Activated CD4-positive, alpha-beta T cell treated with anti-CD3 and anti-CD28 coated beads, Interleukin-2, amount 50 U/mL, for 4 hours (primary cell): ENCODE measurements at places on chromosomes 6 and 20.

DNA sequence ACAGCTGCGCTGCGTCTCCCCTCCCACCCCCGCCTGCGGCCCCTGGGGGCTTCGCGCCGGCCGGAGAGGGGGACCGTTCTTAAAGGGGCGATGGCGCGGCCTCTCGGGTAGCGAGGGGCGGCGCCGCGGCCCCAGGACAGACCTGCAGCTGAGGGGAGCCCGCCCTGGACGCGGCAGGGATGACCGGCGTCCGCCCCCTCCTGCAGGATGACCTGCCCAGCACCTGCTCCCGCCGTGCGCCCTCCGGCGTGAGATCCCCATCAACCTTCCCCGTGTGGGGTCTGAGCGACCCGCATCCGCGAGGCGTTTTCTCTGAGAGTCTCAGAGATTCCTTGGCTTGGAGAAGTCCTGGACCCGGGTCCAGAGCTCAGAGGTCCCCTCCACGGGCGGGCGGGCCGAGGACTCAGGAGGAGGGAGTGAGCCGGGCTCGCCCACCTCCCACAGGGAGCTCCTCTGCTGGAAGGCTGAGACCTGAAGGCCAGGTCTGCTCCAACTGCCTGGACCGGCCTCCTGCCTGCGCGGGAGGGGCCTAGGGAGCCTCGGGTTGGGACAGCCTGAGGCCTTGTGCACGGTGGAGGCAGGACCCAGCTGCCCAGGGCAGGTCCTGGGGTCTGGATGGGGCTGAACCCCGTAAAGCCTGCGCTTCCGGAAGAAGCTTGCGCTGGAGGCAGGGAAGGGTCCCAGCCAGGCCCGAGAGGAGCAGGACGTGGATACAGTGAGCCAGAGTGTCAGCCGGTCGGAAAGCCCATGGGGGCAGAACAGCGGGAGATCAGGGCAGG, 532 bp upstream of the NKAIN4 start:
- DNase-seq: no peak

GRCh38 chr6:33173535-33174180, 18.6 kb downstream of the COL11A2 start:
- DNase-seq: no peak

- DNase-seq: no peak
These were observed 129.8 kb downstream of the SASH1 start for GRCh38 chr6:148472171-148473105.

DNA sequence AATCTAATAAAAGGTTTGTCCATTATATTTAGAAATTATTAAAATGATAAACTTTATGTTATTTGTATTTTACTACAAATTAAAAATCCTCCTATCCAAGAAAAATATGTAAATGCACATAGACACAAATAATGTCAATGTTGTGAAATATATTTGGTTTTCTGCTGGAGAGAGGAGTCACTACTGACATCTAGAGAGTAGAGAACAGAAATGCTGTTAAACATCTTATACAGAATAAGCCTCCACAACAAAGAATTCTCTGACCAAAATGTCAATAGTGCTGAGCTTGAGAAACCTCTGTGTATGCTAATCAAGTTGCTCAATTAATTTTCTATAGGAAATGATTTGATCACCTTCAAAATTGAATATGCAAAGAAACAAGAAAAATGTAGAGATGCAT, 12.4 kb downstream of the HTR1B start:
- DNase-seq: no peak

- no peak for DNase-seq
These were observed 85.3 kb upstream of the TIAM2 start for GRCh38 chr6:154909821-154910220.

GRCh38 chr6:82376636-82377035, 13.0 kb downstream of the TPBG start:
- no peak for DNase-seq

DNA sequence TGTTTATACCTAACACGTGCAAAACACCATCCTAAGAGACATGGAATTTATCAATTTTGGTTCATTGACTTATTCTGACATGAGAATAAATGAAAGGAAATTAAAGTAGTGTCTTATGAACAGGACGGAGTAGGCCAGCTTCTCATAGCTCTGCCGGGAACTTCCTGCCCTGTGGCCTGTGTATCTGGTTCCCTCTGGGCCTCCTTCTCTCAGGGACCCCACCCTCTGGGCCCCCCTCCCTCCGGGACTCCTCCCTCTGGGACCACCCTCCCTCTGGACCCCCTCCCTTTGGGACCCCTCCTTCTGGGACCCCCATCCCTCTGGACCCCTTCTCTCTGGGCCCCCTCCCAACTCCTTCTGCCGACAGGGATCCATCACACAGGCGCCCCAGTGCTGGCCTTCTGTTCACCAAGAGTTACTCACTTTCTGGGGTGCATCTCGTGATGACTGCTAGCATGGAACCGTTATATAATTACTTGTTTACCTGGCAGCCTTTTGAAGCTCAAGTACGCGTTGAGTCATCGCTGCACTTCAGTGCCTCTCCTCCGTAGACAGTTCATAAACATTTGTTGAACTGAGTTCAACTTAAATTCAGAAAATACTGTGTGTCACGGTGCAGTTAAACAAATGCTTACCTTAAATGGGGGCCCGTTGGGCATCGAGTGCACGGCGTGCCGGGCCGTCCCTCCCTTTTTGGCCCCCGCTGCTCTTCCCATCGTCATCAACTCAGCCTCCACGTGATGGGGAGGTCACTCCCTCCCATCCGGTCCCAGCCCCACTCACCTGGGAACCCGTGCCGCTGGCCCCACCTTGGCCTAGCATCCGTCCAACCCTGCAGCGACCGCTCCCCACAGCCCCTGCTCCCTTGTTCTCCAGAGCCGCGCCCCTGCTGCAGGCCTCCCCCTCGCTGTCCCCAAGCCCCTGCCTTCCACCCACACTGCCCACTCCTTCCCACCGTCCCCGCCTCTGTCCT, 8.1 kb downstream of the CCR6 start:
- no peak for DNase-seq

DNA sequence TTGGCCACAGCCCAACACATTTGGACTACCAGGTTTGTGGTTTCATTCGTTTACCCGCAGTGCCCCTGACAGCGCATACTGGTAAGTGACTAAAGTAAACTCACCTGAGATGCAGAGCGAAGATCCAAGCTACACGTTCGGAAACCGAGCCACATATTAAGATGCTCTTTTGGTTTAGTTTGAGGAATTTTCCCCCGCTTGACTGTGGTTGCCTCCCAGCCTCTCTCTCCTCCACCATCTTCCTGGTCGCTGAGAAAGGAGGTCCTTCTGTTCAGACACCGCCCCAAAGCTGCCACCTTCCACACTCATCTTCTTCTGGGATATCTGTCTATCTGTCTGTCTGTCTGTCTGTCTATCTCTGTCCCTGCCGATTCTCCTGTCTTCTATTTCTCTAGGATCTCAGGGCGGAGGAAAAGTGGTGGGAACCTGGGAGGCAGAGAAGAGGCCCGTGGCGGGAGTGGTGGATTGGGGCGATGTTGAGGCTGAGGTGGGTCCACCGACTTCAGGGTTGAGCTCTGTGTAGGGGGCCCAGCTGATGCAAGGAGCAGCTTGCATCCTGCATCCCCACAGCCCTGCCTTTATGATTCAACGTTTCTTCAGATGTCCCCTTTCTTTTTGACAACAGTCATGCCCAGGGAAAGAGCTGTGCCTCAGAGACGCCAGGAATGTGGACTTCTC, 196.9 kb upstream of the ZNF184 start:
- no peak for DNase-seq

GRCh38 chr6:54390362-54390761, 82.1 kb downstream of the TINAG start:
- DNase-seq: no peak

DNA sequence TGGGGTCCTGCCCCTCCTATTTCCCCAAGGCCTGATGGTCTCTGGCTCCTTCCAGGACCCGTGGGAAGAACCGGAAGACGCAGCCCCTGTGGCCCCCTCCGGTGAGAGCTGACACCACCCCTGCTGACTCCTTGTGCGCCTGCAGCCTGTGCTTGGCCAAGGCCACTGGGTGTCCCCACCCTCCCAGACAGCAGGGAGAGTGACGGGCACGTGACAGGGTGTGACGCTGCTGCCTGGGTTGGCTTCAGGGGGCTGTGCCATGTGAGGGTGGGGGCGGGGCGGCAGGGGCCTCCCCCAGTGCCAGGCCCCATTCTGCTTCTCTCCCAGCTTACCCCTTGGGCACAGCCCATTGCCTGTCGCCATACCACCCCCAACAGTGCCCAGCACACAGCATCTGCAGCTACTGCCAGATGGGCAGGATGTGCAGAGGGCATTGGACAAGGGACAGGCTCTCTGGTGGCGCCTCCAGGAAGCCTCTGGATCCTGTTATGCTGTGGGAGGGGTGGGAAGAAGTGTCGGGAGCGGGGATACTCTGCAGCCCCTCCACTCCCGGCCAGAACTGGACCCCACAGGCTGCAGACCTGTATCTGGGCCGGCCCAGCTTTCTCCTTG, 2.9 kb downstream of the BIRC7 start:
- DNase-seq: no peak

DNA sequence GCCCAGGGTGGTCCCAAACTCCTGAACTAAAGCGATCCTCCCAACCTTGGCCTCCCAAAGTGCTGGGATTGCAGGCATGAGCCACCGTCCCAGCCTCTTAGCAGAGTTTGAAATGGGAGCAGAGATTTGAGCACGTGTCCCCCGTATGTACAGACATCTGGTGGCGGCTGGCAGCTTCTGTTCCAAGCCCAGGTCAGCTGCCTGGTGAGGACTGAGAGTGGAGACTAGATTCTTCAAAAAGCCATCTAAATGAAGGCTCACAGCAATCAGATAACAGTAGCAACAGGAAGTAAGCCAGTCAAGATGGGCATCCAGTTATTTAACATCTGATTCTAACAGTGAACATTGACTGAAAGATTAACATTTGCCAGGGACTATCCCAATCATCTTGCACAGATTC, 128.1 kb upstream of the AKAP12 start:
- no peak for DNase-seq

- DNase-seq: no peak
These were observed 228.0 kb upstream of the PLN start for GRCh38 chr6:118319894-118320649.

- no peak for DNase-seq
These were observed 73.3 kb upstream of the NUP153 start for GRCh38 chr6:17780061-17780460.

- DNase-seq: no peak
These were observed 22.1 kb downstream of the NUDT3 start for GRCh38 chr6:34370361-34370760.

GRCh38 chr20:51342510-51343236, 199.8 kb downstream of the NFATC2 start:
- DNase-seq: no peak
